ENCODE measurements at places on chromosomes 1 and 21.

DNA sequence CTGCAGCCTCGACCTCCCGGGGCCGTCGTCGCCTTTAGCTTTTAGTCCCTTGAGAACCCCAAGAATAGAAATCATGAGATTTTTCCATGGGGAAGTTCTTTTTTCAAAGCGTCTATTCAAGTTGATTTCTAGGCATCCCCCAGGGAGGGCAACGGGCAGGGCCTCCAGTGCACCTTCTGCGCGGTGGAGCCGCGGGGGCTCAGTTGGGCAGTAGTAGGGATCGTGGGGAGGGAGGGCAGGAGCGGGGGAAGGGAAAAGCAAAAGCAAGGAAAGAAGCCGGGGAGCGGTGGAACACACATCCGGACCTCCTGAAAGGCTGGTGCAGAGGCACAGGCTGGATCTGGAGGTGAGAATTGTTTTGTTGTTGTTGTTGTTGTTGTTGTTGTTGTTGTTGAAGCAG lies 103.4 kb downstream of the PPIAL4G start:
- DNase-seq, result no peak

DNA sequence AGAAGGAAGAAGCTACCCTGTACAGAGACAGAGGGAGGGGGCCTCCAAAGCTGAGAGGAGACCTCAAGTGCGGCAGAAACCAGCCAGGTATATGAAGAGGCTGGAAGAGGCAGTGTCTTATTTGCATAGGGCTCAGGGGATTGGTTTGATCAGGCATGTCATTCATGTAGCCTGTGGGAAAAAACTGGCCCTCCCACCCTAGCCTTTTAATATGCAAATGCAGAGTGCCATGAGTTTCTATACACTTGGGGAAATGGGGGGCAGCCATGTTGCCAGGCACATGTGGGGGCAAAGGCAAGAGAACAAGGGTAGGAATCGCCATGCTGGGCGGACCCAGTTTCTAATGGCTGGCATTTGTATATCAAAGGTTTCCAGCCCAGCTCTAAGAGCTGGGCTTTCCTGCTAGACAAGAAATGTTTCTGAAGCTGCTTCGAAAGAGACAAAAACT lies 172.7 kb downstream of the RASAL2 start:
- no peak for DNase-seq

DNA sequence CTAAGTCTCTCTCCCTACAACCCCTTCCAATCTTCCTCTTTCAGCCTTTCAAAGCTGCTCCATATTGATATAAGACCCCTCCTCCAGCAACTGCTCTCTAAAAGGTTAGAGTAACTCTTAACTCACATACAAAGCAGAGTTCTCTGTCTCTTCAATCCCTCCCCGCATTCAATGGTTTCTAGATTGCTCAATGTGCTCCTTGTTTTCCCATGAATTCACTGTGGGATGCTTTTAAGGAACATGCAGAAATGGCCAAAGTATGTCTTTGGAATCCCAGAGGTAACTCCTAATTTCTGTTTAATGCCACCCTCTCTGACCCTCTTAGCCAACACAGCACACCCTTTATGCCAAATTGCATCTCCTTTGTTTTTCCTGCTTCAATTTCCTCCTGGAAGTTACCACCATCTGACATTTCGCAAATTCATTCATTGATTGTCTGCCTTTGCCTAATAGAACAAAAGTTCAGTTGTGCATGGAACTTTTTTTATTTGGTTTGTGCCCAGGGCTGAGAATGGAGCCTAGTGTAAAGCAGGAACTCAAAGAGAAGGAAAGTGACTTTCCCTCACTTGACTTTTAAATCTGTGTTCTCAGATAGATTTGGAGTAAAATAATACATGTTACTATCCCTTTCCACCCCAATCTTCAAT lies 172.7 kb upstream of the C8B start:
- no peak for DNase-seq

GRCh38 chr1:39091845-39092645 lies 65.9 kb downstream of the NDUFS5 start:
- DNase-seq, result peak; percentile 35

GRCh38 chr1:172990598-172991215 lies 60.0 kb downstream of the TNFSF18 start:
- DNase-seq, result no peak

Data from T-helper 2 cell treated with Interferon-gamma antibody and Interleukin-4, amounts not matched to agents 5 μg/mL and 100 μg/mL, for 36 hours (primary cell).